ENCODE measurements at places on chromosomes 12 and 14.

GRCh38 chr12:31591380-31591901 lies 505 bp upstream of the DENND5B start:
- no peak for DNase-seq

DNA sequence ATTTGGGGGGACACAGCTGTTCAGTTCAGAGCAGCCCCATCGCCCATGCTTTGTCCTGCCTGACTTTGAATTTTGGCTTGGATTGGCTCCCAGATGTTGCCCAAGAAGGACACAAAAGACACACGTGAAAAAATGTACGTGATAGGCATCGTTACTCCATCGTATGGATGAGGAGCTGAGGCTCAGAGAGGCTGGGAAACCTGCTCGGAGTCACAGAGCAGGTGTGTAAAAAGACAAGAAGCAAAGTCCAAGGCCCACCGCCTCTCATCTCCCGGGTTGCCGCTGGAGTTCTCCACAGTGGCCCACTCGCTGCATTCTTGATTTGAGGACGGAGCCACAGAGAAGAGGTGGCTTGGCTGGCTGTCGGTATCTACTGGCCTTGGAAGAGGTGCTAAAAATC lies 41.0 kb upstream of the BEGAIN start:
- DNase-seq, result no peak

DNA sequence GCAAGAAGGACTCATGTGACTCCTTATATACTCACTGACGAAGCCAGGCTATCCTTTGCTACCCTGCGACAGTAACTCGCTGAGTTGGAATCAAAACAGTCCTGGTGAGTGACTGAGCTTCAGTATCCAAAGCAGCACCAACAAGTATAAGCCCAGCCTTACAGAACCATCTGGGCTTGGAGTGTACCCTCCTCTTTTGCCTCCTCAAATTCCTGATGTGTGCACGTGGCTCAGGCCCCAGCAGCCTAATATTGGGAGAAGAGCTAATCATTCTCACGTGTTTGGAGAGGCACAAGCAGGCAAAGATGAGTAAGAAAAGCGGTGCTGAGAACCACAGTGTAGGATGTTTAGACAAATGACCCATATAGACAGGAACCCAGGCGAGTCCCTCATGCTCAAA lies 34.4 kb downstream of the PPTC7 start:
- no peak for DNase-seq

GRCh38 chr14:36173161-36173560 lies 3.4 kb downstream of the PTCSC3 start:
- no peak for DNase-seq

DNA sequence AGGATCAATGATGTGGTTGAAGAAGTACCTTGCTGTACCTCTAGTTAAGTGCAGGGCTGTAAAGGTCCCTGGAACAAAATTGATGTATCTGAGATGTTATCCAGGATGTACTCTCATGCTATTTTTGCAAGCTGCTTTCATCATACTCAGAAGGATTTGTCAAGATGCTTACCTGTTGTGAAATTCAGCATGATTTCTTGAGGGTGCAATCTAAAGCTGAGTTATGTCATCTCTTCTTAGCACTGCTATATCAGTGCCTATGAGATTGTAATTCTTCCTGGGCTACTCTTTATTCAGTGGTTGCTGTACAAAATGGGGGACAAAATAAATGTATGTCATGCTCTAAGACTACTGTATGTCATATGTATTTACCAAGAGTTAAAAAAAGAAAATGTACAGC lies 340.7 kb upstream of the LMO3 start:
- no peak for DNase-seq

Measured in retinal pigment epithelial cell (primary cell).